HS-5 (cell line): ENCODE measurements at places on chromosomes 12 and 14.

- no peak for DNase-seq
These were observed 11.9 kb upstream of the CIPC start for GRCh38 chr14:77086017-77086727.

GRCh38 chr12:32051511-32052211, 55.0 kb upstream of the BICD1 start:
- DNase-seq = peak; percentile 98

- DNase-seq = no peak
These were observed 214.6 kb upstream of the NOS1 start for GRCh38 chr12:117576053-117576452.

DNA sequence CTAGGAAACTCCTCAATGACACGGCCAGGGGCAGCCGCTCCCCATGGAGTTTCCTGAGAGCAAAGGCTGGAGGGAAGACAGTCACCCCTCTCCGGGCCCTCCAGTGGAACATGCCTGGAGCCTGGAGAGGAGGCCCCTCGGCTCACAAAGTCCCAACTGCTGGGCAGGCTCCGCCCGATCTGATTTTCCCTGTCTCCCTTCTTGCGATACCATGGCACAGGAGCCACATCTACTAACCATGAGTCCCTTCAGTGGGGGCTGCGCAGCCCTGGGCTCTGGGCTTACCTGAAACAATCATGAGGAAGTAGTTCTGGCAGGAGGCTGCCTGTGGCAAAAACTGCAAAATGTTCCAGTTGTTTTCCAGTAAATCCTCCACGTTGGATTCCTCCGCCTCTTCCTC, 15.3 kb downstream of the P2RX2 start:
- no peak for DNase-seq

GRCh38 chr14:37179896-37180502, 7.6 kb upstream of the SLC25A21 start:
- DNase-seq = peak; percentile 70

DNA sequence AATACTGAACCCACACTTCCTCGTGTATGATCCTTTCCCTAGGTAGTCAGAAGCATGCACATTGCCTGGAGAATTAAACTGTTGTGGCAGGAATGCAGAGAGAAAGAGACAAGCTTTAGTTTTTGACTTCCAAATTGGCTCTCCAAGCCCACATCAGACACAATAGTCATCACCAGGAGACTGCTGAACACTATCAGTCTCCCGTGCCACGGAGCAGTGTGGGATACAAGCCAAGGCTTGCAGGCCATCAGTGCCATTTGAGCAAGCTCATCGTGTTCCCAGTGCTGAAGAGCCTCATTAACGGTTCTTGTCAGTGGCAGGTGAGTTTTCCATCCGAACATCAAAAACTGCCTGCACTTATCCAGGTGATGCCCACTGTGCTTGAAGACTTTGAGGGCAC, 410.8 kb downstream of the NAV3 start:
- no peak for DNase-seq

GRCh38 chr14:23559010-23559925, 3.2 kb downstream of the THTPA start:
- DNase-seq = no peak
